ENCODE measurements at places on chromosomes 2 and 18.
A peak's percentile ranks its signal among the peaks of the same experiment; 100 is the strongest.

DNA sequence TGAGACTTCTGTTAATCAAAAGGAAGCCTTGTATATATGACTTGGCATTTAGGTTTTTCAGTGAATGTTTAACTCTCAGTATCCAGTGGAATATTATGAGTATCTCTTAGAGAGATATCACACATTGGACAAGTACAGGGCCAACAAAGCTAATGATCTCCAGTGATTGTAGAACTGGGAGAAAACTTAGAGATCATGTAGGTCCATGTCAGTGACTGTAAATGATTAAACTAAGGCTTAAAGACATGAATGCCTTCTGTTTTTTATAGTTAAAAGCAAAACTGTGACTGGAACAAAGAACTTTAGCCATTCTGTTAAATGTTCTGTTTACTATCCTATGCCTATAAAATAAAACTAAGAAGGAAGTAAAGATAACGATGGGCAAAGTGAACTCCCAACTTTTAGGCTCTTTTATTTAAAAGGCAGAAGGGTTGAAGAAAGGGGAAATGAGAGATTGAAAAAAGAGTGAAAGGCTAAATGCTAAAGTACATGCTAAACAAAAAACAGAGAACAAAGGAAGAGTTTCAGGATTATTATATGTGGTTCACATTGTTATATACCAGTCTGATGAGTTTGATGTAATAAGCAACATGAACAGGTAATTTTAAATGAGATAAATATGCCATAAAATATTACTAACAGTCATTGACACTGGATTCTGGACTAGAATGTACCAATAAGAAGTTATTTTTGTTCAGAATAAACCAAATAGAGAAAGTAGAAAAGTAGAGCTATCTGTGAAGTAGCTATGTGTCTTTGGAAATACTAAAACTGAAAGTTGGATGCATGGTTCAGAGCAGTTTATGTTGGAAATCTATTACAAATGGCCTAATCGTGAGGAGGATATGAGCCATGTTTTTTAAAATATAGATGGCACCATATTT, 37.1 kb upstream of the TNFRSF11A start:
- no peak for DNase-seq

GRCh38 chr2:101197814-101198213, 46.6 kb upstream of the TBC1D8 start:
- no peak for DNase-seq

GRCh38 chr2:150610670-150611279, 123.3 kb upstream of the RND3 start:
- DNase-seq: no peak

DNA sequence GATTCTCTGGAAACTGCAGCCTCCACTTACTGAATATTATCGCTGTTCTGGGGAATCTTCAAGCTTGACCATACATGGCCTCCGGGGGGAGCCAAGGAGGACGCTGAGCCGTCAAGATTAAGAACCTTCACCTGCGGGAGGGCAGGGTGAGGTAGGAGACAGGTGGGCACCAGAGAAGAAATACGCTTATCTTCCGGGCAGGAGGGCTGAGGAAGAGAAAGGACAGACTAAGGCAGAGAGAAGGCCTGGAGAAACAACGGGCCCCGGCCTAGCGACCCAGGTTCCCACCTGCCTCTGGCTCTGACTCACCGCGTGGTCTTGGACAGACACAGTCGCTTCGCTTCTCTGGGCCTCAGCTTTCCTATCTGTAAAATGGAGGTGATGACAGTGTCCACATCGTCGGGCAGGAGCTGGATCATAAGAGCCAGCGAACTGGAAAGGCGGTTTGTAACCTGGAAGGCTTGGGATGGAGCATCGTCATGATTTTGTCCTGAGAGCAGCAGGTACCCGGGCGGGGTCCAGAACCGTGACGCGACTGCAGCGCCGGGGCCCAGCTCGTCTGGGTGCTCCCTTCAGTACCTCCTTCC, 659 bp downstream of the ZNF142 start:
- peak; percentile 27 for DNase-seq

- DNase-seq: no peak
Measured at GRCh38 chr18:22048932-22049615, 120.3 kb upstream of the GATA6 start.

DNA sequence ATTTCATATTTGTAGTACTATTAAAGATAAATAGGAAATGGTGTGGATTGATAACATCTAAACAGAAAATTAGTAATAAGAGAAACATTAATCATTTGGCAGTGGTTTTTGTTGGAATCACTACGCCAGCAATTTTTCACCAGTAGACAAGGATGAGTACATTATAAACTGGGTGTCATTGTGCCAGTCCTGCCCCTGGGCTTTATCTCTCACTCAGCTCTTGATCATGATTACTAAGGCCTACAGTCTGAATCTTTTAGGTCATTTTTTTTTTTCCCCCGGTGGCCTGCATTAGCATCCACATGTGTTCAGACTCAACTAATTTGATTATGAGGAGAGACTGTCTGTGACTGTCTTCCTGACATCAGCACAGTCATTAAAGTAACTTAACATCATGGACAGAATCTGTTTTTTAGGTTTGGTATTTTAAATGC, 16.2 kb downstream of the GULP1 start:
- DNase-seq: no peak

DNA sequence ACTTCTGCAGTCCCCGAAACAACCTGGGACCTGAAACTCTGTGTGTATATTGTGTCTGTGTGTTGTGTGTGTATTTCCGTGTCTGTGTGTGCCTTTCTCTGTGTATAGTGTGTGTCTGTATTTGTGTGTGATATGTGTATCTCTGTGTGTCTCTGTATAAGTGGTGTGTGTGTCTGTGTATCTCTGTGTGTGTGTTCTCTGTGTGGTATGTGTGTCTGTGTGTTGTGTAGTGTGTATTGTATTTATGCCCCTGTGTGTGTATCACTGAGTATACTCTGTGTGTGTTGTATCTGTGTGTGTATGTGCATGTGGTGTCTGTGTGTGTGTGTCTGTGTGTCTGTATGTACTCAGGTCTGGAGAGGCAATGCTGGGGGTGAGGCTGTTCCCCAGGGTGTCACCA, 11.6 kb downstream of the CASP8 start:
- no peak for DNase-seq

- DNase-seq: no peak
Measured at GRCh38 chr2:236517251-236518031, 52.2 kb upstream of the ACKR3 start.

GRCh38 chr18:22872900-22873537, 60.1 kb upstream of the RBBP8 start:
- DNase-seq: no peak

DNA sequence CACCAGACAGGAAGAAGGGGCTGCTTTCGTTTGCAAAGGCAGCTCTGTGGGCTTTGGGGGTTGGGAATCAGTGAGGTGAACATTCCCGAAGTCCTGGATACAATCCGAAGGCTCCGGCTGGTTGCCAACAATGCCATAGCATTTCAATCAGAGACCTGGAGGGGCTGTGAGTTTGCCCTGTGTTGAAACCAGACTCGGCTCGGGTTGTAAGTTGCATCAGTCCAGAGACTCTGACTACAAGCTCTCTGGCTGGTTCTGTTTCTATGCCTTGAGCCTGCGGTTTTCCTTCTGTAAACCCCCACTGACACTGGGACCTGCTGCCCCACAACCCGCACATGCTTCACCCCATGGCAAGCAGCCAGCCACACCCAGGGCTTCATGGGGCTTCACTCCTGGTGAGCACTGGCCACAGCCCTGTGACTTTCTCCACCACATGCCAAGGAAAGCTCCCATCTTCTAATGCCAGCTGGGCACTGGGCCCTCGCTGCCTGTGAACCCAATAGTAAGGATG, 85.7 kb upstream of the ODC1 start:
- DNase-seq: no peak

GRCh38 chr2:9519250-9519649, 36.4 kb downstream of the ADAM17 start:
- no peak for DNase-seq

DNA sequence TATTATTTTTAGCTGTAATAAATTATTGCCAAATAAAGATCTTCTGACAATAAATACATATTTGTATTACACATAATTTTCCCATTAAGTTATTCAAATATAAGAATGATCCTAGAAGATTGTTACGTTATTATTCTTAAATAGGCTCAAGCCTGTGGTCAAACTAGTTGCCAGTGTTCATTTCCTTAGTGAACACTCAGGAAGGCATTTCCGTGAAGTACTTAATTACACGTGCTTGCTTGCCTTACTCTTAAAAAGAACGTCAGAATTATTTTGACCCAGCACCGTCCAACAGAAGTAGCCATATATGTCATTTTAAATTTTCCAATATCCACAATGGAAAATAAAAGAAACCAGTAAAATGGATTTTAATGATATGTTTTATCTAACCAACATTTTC, 249.8 kb downstream of the TXNL1 start:
- no peak for DNase-seq

- DNase-seq: no peak
Measured at GRCh38 chr2:10940596-10940995, 28.9 kb downstream of the KCNF1 start.

DNA sequence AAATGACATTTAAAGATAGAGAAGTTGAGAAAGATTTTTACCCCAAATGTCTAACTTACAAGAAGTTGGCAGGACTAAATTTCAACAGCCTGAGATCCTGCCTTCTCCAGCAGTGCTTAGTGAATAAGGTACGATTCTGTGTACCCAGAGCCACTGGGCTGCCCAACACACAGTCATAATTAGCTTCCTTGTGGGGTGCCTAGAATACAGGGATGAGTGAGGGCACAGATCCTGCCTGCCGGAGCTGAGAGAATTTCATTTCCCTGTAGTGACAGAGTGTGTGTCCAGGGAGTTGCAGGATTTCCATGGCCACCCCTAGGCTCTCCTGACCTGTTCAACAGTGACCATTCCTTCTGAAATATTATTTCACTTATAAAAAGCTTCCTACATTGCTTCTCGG, 27.0 kb downstream of the GREB1 start:
- DNase-seq: no peak

- DNase-seq: no peak
Measured at GRCh38 chr18:36334798-36335197, 37.3 kb downstream of the FHOD3 start.

GRCh38 chr2:61196671-61197070, 34.7 kb downstream of the C2orf74 start:
- DNase-seq: no peak

DNA sequence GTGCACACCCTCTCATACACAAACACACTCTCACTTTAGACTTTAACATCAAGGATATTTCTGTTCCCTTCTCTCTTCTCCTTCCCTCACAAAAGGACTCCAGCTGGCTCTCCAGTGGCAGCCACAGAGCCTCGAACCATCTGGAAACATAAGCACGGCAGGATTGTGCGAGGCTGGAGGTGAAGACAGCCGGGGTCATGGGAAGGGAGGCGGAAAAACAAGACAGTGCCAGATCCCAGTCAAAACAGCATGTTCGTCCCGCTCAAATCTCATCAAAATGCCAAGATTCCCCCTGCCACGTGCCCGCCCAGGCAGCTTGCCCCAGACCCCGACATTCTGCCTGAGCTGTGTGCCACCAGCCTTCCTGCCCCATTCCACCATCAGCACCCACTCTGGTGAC, 180.3 kb downstream of the ZBTB7C start:
- no peak for DNase-seq

GRCh38 chr2:120606931-120607330, 128.7 kb upstream of the GLI2 start:
- no peak for DNase-seq

- DNase-seq: no peak
Measured at GRCh38 chr18:10119991-10120390, 206.2 kb downstream of the VAPA start.

DNA sequence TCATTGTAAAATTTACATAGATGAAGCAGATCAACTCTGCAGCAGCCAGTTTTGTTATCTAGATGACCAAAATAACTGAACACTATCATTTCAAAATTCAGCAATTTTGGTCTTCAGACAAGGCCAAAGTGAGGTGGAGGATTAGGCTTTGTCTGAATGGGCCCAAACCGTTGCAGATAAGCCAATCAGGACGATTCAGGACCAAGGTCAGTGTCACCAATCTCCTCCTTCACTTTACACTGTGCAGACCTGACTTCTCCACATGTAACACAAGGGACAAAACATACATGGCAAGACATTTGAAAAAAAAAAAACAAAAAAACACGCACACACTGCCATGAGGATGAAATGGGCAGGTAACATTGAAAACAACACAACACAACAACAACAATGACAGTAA, 211.2 kb downstream of the NAPG start:
- no peak for DNase-seq

GRCh38 chr2:95165030-95165370, 609 bp upstream of the ZNF2 start:
- DNase-seq: no peak

DNA sequence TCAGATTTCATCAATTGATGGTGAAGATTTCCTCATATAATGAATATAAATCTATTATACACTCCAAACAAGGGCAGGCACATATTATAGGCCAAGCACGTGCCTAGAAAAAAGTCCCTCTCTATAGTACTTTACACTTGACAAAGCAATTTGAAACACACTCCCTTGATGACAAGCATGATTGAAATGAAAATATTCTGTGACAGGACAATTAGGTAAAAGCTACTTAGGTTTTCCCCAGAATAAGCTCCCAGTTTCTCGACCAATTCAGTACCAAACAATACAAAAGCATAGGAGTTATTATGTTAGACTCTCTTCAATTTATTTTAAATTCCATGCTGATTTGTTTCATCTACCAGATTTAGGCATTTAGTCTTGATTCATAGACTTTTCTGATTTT, 47.7 kb downstream of the CCDC68 start:
- no peak for DNase-seq

DNA sequence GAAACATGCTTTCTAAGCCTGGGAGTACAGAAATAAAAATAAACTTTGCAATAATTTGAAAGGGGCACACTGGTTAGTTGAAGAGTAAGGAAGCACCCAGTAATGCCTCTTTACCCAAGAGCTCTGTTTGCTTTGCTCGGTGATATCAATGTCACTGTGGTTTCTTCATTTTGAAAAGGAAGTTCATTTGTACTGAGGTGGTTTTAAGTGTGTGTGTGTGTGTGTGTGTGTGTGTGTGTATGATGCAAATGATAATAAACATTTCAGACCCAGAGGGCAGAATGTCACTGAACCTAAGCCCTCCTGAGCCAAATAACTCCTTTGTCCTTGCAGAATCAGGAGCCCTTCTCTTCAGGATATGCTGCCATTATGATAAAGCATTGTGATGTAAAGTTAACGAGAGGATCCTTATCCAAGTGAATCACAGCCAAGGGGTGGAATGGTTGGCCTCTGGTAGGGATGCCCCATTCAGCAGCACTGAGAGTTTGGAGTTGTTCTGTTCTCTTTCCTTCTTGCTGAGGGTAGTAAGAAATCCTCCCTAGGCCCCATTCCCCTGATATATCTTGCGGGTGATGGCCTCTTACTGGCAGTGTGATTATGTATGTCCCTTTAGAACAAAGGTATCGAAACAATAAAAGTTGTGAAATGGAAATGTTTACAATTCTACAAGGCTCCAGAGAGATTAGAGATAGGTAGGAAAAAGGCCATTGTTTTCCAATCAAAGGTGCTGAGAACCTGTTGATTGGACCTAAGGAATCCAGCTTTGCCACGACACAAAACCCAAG, 7.6 kb downstream of the ITGA6 start:
- peak; percentile 92 for DNase-seq

GRCh38 chr18:79927607-79928562, 23.6 kb downstream of the SLC66A2 start:
- DNase-seq: no peak

GRCh38 chr18:48354746-48355260, 54.4 kb downstream of the ZBTB7C start:
- DNase-seq: no peak

GRCh38 chr2:239369631-239370161, 31.1 kb downstream of the HDAC4 start:
- no peak for DNase-seq

- no peak for DNase-seq
Measured at GRCh38 chr2:69097148-69097610, 84.2 kb downstream of the ANTXR1 start.
